ENCODE measurements at places on chromosomes 3 and 15.

- no peak for DNase-seq
These were observed 396.6 kb downstream of the EPHB1 start for GRCh38 chr3:135191708-135192107.

DNA sequence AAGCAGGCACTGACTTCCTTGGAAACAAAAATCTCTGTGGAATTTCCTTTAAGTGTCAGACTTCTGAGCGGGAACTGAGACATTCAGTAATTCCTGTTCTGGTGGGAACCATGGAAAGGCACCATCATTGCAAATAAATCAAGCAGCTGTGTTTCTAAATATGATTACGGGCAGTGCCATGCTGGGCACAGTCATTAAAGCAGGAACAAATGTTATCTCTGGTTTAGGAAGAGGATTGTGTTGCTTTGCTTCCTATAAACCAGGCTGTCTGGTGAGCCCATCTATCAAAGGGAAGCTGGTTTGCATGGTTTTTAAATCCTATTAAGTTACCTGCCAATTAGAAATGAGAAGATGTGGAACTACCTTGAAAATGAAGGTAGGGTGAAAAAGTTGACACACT, 86.7 kb downstream of the EBLN2 start:
- DNase-seq, result no peak

- no peak for DNase-seq
These were observed 160.5 kb upstream of the ADAMTS9 start for GRCh38 chr3:64848127-64848800.

DNA sequence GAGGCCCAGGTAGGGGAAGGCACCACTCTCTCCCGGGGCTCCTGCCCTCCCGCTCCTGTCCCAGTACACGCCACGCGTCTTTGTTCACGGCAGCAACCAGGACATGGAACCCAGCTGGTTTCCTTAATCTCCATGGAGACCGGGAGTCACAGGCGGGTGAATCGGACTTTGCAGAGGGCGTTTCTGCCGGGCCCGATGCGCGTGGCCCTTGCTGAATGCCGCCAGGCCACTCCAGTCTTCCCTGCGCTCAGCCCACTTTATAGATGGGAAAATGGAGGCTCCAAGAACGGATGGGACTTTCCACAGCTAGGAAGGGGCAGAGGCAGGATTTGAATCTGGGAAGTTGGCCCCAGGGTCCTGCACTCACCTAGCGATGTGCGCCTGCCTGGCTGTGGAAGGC, 7.4 kb downstream of the PLXND1 start:
- DNase-seq, result no peak

DNA sequence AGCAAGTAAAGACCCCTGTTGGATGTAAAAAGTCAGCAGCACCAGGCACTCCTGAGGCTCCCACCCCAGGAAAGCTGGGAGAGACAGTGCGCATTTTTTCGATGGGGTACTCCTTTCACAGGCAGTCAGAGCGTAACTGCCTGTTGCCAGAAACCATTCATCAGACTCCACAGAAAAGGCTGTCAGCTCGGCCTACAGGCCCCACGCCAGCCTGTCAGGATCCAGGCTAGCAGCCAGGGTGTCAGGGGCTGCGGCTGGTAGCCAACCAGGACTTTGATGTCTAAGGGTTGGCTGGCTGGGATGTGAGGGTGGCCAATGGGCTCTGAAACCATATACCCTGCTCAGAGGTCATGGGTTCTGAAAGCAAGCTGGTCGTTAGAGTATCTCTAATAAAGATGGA, 164.5 kb downstream of the WNT5A start:
- DNase-seq, result no peak

- DNase-seq, result no peak
These were observed 712.9 kb downstream of the NSUN3 start for GRCh38 chr3:94775746-94776145.

DNA sequence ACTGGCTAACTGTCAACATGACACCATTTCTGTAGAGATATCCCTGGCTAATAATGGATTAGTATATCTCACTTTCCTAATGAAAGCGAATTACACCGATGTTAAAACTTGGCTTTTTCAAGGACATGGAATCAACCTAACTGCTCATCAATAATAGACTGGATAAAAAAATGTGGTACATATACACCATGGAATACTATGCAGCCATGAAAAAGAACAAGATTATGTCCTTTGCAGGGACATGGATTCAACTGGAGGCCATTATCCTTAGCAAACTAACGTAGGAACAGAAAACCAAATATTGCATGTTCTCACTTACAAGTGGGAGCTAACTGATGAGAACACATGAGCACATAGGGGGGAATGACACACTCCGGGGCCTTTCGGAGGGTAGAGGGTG, 62.6 kb downstream of the ZIC1 start:
- no peak for DNase-seq

GRCh38 chr15:23594252-23594770, 28.8 kb downstream of the MKRN3 start:
- no peak for DNase-seq

GRCh38 chr3:144444061-144444460, 472.4 kb downstream of the DIPK2A start:
- no peak for DNase-seq

DNA sequence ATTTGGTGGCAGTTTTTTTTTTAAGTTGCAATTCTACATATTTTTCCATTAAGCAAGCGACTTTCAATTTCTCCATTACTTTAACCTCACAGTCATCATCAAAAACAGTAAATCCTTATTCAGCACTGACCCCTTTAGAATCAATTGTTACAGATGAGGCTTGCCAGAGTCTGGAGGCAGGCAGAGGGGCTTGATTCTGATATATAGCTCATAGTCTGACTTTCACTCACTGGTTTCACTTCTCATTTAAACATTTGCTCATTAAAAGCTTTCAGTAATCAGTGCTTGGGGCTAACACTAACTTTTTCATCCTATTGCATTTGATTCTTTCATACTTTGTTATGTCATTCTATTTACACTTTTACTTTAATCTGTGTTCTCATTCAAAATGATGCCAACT, 88.4 kb downstream of the PYDC2 start:
- no peak for DNase-seq

GRCh38 chr3:30227571-30228301, 378.7 kb upstream of the TGFBR2 start:
- DNase-seq, result no peak

- DNase-seq, result no peak
These were observed 91.9 kb downstream of the LRRC3B start for GRCh38 chr3:26714485-26714884.

DNA sequence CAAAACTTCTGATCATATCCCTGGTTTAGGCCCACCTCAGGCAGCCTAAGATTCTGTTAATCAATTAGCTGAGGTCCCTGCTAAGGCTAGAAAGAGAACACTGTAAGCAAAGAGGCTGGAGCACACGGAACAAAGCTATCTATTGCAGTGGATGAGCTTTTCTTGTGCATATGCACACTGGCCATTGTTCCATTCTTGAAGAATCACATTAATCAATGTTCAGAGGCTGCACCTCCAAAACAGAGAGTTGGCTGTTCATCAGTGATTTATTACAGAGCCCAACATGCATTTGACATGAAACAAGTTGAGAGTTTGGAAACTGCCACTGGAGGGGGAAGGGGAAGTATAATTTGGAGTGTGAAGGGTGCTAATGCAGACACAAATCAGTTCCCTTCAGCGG, 873.0 kb downstream of the ROBO1 start:
- DNase-seq, result no peak

GRCh38 chr3:114892880-114893279, 254.2 kb downstream of the ZBTB20 start:
- no peak for DNase-seq

DNA sequence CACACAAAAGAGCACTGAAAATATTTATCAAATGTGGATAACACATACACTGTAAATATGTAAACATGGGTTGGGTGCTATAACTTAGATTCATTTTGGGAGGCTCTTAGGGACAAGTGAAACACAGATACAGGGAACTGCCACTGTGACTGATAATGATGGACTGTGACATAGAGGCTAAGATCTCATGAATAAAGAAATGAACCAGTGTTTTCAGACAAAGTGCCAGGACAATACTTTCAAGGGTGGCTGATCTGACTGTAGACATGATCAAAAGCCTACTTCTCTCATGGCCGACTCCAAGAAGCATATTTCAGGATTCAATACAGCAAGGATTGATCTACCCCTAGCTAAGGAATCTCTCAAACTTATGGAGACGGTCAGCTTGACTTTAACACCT, 353.8 kb downstream of the FGF12 start:
- DNase-seq, result no peak

- no peak for DNase-seq
These were observed 98.0 kb upstream of the TNFAIP8L3 start for GRCh38 chr15:51192521-51193280.

- no peak for DNase-seq
These were observed 968.1 kb downstream of the ROBO1 start for GRCh38 chr3:78799681-78800080.

DNA sequence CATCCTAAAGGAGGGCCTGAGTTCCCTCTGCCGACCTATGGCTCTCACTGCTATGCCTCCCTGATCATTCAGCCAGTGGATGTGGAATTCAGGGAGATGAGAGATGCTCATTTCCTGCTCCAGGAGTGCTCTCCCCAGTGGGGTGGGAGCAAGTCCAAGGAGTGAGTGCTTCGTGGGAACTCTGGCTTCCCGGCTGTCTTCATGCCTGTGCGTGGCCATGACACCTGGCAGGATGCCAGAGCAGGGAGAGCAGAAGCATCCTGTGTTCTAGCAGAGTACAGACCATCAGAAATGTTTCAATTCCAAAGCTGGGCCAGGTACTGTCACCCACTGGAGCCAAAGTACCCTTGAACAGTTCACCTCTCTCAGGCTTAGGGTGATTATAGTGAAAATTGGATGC, 45.1 kb downstream of the APH1B start:
- no peak for DNase-seq

DNA sequence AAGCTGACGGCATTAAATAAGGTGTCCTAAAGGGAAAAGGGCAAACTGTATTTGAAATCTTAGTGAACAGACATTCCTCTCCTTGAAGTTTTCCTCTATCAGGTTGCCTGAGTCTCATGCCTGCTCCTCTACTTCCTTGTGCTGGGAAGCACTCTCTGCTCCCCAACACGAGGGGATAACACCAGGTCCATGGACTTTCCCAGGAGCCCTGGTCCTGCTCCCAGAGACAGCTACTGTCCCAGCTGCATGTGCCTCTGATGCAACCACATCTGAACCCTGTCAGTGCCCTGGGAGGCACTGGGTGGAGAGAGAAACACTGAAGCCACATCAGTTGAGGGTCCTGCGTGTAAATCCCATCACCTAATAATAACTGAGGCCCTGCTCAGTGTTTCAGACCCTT, 7.4 kb downstream of the TLR9 start:
- DNase-seq, result no peak

DNA sequence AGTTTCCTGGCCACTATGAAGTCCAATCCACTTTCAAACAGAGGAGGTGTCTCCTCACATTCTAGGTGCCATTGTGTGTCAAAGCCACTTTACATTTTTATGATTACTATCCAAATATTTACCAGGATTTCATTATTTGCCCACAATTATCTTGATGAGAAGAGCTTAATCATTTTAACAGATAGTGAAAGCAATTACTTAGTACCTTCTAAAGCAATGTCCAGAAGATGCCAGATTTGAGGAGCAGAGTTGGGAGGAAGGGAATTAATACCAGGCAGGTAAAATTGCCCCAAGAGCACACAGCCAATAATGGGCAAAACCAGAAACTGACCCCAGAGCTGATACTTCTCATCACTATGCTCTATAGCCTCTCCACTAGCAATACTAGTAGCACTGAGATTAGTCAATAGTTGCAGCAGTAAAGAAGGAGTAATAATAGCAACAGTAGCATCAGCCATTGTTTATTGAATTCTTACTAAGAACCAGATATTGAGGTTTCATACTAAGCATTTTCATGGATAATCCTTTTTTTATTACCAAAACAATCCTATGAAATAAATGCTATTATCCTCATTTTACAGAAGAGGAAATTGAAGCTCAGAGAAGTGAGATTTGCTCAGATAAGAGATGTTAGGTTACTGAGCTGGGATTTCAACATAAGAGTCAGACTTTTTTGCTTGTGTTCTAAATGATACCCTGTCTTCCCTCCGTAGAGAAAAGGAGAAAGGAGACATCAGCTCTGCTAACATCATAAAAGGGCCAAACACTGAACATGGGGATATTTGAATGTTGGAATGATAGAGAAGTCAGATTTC, 509.3 kb upstream of the CFAP20DC start:
- no peak for DNase-seq

GRCh38 chr3:122123850-122124249, 59.6 kb upstream of the CASR start:
- no peak for DNase-seq

DNA sequence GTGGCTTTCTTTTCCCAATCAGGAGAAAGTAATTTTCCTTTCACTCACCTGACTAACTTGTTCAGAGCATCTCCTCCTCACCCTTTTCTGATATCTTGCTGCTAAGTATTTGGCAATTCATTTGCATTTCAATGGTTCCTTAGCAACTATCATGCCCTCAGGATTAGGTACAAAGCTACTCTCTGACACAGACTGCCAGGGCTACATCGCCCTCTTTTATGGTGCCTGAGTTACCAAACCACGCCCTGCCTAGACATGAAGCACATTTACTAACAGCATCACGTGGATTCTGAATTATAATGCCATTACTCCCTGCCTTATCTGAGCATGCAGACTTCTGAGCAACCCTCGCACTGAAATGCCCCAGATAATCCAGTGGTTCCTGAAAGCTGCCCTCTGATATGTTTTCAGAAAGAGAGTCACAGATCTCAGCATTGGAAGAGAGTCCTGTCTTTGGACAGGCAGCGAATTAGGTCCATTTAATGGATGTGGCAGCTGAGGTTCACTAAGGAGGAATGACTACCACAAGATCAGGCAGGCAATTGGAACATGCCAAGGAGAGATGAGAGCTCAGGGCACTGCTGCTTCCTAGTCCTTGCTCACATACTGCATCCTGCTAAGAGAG, 14.5 kb downstream of the EPHB1 start:
- DNase-seq, result no peak

DNA sequence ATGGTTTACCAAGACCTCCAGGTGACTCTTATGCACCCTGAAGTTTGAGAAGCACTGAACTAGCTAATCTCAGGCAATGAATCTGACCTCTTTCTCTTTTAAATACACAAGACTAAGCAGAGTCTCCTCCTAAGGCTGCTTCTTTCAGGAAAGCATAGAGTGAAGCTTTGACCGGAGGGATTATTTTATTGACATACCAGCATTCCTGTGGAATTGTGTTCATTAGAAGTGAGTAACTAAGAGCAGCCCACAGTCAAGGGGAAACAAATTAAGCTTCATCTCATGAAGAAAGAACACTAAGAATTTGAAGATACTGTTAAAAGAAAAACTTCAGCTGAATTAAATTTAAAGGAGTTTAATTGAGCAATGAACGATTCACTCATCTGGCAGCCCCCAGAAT, 963.5 kb downstream of the NTRK3 start:
- no peak for DNase-seq
